Stimulated activated CD8-positive, alpha-beta memory T cell treated with anti-CD3 and anti-CD28 coated beads, Interleukin-7, amount 100 ng/mL, for 4 hours (primary cell): ENCODE measurements at places on chromosomes 3 and 15.

- DNase-seq: no peak
Observed at GRCh38 chr3:160451602-160452001, 2.0 kb upstream of the TRIM59 start.

DNA sequence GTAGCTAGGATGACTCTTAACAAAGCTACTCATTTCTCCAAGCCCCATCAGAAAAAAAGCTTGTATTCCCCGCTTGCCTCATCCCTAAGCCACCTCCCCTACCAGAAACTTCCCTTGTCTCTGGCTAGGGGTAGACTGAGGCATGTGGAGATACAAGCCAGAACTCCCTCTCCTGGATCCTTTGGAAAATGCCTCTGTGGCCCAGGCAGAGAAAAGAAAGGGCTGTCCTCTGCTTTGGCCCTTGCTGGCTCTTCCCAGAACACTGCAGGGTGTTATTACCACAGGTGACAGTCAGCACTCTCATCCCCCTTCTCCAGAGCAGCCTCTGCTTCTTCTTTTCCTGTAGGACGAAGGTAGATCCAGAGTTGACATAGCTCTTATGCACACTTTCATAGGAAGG is 15.2 kb downstream of the RMDN3 start:
- DNase-seq: no peak

- no peak for DNase-seq
Observed at GRCh38 chr3:122025296-122025695, 3.2 kb upstream of the ILDR1 start.

- no peak for DNase-seq
Observed at GRCh38 chr15:56215769-56216168, 27.9 kb downstream of the RFX7 start.

DNA sequence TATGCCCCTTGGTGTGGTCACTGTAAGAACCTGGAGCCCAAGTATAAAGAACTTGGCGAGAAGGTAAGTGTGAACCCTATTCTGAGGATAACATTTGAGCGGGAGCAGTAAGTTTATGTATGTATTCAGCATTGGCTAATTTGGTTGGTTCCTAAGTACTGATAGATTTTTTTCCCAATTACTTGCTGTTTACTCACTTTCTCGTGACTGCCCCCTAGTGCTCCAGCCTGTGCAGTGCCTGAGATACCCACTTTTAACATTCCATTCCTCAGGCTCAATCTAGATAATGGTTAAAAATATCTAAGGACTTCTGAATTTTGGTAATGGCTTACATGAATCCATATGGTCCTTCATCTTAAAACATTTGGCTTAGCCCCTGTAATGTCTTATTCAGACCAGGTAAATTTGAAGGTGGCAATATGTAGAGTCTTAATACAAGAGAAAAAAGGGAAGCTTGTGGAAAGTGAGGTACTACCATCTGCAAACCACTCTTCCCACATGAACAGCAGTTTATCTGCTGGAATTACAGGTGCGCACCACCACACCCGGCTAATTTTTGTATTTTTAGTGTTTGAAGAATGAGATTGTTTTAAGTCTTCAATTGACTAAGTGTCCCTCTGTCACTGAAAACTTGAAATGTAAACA is 7.1 kb downstream of the ELL3 start:
- no peak for DNase-seq

- no peak for DNase-seq
Observed at GRCh38 chr15:33831646-33832045, 136.7 kb upstream of the CHRM5 start.

GRCh38 chr15:45183511-45183910 is 4.3 kb downstream of the SHF start:
- no peak for DNase-seq

DNA sequence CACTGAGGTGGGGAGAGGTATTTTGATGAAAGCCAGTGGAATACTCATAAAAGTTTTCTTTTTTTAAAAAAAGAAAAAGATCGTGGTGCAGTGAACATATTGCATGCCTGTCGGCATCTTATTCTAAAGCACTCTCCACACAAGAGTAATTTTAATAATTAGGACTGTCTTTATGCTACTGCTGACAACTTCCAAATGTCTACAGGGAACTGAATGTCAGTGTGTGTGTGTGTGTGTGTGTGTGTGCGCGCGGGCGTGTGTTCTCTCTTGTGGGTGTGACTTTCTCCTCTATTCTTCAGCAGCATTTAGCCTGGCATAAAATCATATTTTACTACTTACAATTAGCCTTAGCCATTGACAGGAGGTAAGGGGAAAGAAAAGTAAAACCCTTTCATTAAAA is 268.5 kb downstream of the C3orf38 start:
- no peak for DNase-seq

DNA sequence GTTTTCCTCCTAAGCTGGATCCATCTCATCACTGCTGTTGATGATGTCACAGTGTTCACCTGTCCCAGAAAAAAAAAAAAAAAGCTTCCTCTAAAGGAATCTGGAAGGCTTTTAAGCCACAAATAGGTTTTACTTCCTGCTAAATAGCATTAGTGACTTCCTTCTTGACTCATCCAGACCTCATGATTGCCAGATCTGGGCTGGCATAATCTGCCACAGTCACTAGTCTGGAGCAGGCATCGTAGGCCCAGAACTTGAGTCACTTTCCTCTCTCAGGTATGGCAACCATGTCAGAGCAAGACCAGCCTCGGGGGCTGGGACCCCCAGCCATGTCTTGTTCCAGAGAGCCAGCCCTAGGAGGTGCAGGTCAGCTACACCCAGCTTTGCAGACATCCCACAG is 266.5 kb upstream of the CADM2 start:
- DNase-seq: no peak

GRCh38 chr3:36580716-36581115 is 183.6 kb downstream of the DCLK3 start:
- DNase-seq: no peak

DNA sequence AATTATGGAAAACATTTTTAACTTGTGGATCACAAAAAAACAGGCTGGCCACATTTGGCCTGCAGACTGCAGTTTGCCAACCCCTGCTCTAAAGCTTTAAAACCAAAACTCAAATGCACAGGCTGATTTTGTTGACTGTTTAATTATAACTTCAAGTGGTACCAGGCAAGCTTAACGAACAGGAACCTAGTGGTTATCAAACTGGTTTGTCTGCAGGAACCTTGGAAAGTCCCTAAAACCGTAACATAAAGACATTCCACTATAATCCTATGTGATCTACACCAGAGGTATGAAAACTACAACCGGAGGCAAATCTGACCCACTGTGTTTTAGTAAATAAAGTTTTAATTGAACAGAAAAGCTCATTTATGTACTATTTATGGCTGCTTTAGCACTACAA is 52.4 kb downstream of the TBL1XR1 start:
- DNase-seq: no peak

DNA sequence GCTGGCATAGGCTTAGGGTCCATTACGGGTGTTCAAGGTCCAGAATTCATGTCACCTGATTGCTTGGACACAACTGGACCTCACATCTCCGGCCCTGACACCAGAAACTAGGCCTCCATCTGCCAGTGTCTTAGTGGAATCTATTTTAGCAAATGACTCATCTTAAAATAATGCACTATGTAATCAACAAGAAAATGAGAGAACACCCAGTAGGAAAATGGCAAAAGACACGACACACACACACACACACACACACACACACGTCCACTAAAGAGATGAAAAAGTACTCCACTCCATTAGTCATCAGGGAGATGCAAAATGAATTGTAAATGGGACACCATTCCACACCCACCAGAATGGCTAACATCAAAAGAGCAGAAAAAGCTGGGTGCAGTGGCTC is 11.2 kb downstream of the APBA2 start:
- DNase-seq: no peak

GRCh38 chr3:61646851-61647525 is 85.6 kb downstream of the PTPRG start:
- no peak for DNase-seq

DNA sequence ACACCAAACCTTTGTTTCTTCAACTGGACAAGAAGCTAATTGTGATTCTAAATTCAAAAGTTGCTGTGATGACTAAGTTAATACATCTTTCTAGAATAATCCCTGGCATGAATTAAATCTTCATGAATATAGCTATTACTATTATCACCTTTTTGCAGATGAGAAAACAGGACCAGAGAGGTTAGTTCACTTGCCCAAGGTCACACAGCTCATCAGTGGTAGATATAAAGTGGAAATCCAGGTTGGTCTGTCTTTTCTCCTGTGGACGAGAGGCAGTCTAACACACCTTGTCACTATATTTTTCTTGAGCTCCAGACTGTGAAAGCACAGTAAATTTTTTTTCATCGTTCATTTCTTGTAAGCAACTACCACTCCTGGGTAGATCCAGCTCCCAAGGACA is 247.6 kb upstream of the LRTM1 start:
- no peak for DNase-seq

- DNase-seq: no peak
Observed at GRCh38 chr3:38689774-38690173, 40.3 kb upstream of the SCN5A start.
